HT-29 (cell line): ENCODE measurements at places on chromosomes 11 and 22. TPM values are rescaled to one million over a fixed set of nuclear protein-coding genes. Genes with fewer than 3 reads are reported as not detected.
A peak's percentile ranks its signal among the peaks of the same experiment; 100 is the strongest.

- no peak for DNase-seq
These were observed 18.3 kb downstream of the SBF2 start for GRCh38 chr11:10275714-10276113.

GRCh38 chr11:116808262-116809175 lies 14.6 kb downstream of the APOA4 start:
- peak; percentile 45 for DNase-seq

GRCh38 chr11:28466506-28466905 lies 358.3 kb downstream of the METTL15 start:
- DNase-seq = no peak

The MYBPC3 gene
- total RNA-seq = 0.05 TPM in 1 of 2 replicates, not detected in the other

The MIAT gene
- 0.23 and 0.31 TPM in 2 replicates for total RNA-seq

DNA sequence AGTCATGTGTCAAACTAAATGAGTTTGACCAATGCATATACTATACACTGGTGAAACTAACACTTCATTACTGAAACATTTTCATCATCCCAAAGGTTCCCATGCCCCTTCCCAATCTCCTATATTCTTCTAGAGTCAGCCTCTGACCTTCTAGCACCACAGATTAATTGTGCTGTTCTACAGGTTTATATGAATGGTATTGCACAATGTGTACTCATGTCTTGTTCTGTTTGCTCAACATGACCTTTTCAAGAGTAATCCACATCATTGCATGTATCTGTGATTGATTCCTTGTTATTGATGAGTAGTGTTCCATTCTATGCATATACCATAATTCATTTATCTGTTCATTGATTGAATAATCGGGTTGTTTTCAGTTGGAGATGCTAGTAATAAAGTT lies 7.5 kb upstream of the OR8G1 start:
- peak; percentile 13 for DNase-seq

The ZBTB16 gene
- not detected in 2 replicates for total RNA-seq

The DDI1 gene
- not detected in 2 replicates for total RNA-seq

The CARD18 gene
- not detected in 2 replicates for total RNA-seq

DNA sequence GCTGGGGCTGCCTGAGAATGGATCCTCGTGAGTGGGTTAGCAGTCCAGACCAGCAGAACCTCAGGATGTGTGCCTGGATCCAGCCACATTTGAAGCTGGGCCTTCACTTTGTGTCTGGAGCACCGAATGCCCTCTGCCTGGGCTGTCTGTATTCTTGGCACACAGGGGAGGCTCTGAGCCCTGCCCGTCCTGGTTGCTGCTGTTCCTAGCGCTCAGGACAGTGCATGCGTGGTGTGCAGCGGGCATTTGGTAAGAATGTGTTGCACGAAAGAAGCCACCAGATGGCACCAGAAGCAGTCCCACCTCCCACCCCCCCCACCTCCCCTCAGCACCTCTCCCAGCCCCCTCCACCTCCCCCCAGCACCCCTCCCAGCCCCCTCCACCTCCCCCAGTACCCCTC lies 4.1 kb upstream of the MAPK11 start:
- DNase-seq = no peak
